ENCODE measurements at places on chromosomes 1 and 21.

GRCh38 chr1:63642901-63643300 lies 49.7 kb downstream of the PGM1 start:
- DNase-seq = no peak

- no peak for DNase-seq
Observed at GRCh38 chr21:43211760-43212115, 42.9 kb downstream of the CRYAA start.

GRCh38 chr1:84859866-84860265 lies 33.1 kb downstream of the LPAR3 start:
- DNase-seq = no peak

DNA sequence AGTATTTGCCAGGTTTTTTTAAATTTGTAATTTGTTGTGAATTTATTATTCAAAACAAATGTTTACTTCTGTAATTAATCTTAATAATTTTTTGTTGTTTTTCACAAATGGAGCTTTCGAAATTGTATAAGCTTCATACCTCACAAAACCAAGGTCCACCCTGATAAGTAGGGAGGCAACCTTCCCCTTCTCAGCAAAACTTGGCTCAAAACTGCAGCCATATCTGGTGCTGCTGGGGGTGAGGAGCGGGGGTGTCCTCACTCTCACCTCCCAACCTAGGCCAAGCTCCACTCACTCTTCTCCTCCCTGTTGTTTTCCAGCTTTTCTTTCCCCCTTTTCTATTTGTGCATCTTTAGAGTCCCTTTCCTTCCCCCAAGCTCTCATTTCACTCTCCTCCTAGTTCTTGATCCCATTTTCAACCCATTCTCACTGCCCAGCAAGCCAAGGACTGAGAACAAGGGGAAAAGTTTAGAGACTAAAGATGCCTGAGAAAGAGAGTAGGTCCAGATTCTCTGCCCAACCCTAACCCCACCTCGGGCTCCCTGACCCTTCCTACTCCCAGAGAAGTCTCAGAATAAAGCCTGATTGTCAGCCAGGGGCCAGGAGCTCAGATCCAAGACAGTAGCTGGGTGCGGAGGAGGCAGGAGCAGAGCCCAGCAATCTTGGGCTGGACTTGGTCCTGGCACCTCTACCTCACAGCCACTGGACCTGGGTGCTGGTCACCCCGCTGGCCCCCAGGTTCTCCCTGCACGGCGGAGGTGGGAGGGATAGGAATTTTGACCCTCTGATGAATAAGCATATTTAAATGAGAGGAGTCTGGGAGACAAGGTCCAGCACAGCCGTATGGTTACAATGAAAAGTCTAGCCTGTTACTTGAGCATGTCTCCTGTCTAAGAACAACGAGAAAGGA lies 8.3 kb upstream of the CFAP45 start:
- no peak for DNase-seq

DNA sequence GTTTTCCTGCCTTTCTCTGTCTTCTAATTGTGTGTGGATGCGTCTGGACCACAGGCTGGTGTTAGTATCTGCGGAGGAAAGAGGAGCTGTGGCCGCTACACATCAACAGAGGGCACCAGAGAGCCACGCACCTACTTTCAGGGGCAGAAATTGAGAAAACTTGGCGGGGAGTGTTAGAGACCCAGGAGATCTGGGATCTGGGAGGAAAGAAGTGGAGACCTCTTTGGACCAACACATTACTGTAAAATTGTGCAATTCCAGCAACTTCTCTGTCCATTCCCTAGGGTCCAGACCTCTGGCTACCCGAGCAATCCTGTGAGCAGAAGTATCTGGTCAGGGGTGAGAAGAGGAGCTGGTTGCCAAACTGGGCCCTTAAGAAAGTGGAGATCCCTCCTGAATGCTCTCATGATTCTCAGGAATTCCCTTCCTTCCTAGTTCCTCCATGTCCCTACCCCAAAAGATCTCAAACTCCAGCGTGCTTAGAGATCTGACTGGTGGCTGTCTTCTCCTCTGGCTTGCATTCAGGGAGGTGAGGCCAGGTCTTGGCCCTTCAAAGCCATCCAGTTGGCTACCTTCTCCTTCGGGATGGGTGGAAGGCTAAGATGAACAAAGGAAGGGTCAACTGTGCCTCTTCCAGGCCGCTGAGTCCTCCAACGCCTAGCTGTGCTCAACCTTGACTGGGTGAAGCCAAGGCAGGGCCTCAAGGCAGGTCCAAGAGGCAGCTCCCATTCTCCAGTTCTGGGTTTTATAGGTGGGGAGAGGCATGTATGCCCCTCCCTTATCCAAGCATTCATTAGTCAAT lies 1.2 kb upstream of the KIRREL1 start:
- peak; percentile 72 for DNase-seq

- no peak for DNase-seq
Observed at GRCh38 chr1:111884772-111885443, 104.6 kb downstream of the KCND3 start.

DNA sequence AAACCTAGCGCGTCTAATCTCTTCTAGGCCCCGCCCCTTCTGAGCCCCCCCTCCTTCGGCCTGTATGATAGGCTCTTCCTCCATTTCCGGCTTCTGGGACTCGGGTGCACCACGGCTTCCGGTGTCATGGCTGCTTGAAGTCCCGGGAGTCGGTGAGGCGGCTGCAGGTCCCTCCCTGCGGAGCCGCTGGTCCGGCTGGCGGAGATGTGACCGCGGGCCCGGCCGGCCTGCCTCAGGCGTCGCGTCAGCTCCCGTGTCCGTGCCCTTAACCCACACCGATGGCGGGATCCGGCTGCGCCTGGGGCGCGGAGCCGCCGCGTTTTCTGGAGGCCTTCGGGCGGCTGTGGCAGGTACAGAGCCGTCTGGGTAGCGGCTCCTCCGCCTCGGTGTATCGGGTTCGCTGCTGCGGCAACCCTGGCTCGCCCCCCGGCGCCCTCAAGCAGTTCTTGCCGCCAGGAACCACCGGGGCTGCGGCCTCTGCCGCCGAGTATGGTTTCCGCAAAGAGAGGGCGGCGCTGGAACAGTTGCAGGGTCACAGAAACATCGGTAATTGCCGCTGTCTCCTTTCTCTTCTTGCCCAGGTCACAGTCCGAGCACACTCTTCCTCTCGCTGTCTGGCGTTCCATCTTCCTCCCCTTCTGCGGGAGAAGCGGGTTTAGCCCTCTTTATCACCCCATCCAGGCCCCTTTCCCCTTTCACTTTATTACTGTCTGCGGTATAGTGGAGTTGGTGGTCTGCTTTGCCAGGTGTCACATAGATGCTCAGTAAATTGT lies at the start of gene UHMK1:
Gene UHMK1 (plus strand): TSS at position 96 of the 773 bp plus-strand sequence. CDS start 183 bp downstream, at position 279.
- DNase-seq = peak; percentile 87

DNA sequence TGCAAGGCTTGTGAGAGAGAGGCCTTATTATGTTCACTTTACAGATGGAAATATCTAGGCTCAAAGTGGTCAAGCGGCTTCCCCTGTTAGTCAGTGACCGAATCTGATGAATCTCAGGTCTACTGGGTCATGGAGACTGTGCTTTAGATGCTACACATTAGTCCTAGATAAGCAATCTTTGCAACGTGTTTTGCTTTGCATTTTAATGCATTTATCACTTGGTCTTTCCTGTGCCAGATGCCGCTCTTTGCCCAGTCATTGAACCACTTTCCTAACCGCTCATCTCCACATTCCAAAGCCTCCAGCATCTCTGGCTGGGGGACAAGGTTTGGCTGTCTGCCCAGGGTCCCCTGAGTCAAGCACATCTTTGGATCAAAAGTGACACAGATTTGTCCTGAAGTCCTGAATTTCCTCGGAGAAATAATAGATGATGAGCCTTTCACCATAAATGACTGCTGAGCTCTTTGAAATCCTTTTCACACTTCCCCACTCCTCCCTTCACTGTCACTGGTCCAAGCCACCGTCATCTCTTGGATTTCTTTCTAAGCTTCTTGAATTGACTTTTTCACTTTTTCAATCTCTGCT lies 96.0 kb upstream of the USP24 start:
- DNase-seq = no peak

- no peak for DNase-seq
Observed at GRCh38 chr1:223225481-223225880, 82.4 kb upstream of the TLR5 start.

- no peak for DNase-seq
Observed at GRCh38 chr1:25173809-25174340, 58.4 kb downstream of the SYF2 start.

DNA sequence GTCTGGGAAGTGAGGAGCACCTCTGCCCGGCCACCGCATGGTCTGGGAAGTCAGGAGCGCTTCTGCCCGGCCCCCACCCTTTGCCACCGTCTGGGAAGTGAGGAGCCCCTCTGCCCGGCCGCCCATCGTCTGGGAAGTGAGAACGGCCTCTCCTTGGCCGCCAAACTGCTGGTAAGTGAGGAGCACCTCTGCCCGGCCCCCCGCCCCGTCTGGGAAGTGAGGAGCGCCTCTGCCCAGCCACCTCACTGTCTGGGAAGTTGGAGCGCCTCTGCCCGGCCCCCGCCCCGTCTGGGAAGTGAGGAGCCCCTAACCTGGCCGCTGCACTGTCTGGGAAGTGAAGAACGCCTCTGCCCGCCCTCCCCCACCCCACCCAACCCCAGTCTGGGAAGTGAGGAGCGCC lies 22.6 kb downstream of the KCNH1 start:
- no peak for DNase-seq

DNA sequence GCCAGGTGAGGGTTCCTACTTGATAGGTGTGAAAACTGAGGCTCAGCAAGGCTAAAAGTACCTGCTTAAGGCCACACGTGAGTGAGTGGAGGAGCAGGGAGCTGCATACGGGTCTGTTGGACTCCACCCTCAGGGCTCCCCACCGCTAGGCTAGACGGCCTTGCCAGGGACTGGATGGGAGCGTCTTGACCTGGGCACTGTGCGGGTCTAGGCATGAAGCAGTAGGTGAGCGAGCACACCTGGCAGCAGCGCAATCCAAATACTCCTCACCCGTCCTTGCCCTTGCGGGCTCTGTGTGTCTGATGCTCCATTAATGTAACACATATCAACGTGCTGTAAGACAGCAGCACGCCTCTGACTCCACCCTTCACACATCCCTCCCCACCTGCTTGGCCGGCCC lies 94.0 kb downstream of the LACTBL1 start:
- DNase-seq = no peak

DNA sequence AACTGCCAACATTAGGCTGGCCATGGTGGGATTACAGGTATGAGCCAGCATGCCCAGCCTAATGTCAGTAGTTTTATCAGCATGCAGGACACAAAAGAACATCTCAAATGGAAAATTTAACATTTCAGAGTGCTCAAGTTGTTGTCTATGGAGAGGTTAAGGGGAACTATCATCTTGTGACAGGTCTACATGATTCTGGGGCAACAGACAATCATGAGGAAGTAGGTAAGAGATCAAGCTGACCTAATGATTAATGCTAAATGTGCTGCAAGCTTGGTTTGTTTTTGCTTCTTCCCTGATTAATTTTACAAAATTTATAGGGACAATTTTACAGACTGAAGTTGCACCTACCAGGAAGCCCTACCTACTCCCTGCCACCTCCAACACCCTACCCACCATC lies 36.6 kb downstream of the FMO4 start:
- no peak for DNase-seq

GRCh38 chr1:16236511-16237342 lies at the start of gene CPLANE2:
Gene CPLANE2 (minus strand): TSS chr1:16237183. CDS start chr1:16236742, 441 bp downstream.
- peak; percentile 90 for DNase-seq

DNA sequence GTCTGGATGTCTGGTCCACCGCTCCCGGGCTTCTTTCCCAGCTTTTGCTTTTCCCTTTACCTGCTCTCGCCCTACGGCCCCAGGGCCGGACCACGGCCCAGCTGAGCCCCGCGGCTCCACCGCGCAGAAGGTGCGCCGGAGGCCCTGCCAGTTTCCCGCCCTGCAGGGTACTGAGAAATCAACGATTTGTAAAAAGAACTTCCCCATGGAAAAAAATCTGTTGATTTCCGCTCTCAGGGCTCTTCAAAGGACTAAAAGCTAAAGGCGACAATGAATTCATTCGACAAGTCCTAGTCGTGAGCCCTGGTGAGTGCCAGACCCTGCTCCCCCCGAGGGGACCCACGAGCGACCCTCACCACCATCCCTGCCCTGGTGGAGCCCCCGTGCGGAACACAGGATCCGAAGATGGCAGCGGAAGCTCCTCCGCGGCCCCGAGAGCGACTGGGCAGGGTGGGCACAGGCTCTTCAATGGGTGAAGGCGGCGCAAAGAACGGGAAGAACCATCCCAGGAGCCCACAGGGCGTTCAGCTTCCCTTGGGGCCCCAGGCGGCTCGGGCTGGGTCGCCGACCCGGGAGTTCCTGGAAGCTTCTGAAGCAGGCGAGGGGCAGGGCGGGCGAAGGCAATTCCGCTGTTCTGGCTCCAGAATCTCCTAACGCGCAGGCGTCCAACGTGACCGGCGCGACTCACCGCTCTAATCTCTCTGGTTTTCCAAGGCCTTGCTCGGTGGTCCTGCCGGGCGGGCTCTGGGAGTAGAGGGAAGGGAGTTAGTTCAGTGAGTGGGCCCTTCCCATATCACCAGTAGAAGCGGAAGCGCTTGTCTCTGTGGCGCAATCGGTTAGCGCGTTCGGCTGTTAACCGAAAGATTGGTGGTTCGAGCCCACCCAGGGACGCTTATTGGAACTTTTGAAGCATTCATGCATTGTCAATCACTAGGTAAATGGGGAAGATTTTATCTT lies 6.6 kb upstream of the RNU1-2 start:
- DNase-seq = peak; percentile 73

DNA sequence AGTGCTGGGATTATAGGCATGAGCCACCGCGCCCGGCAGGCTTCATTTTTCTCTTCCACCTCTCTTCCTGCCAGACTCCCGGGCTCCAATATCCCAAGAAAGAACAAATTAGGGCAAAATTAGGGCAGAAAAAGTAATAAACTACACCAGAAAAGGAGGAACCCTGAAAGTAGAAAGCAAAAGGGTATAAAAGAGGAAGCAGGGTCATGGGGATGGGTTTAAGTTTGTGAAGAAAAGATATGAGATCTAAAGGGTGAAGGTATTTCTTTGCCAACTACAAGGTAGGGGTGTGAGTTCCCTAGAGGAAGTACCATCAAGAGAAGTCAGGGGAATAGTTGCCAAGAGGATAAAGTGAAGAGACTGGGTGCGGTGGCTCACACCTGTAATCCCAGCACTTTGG lies 9.9 kb downstream of the PTPN22 start:
- no peak for DNase-seq

GRCh38 chr1:47579809-47580208 lies 142.0 kb downstream of the FOXD2 start:
- no peak for DNase-seq

GRCh38 chr1:151165738-151166504 lies at the start of the genes LYSMD1 and SCNM1:
Gene LYSMD1 (minus strand): TSS chr1:151165902. CDS start chr1:151165258, 644 bp downstream.
Gene SCNM1 (plus strand): TSS chr1:151166144. CDS start chr1:151166153, 9 bp downstream.
- DNase-seq = peak; percentile 96

- no peak for DNase-seq
Observed at GRCh38 chr1:53122201-53122885, 20.1 kb downstream of the SLC1A7 start.

GRCh38 chr1:143652187-143652586 lies 319.6 kb downstream of the FAM72C start:
- DNase-seq = no peak

DNA sequence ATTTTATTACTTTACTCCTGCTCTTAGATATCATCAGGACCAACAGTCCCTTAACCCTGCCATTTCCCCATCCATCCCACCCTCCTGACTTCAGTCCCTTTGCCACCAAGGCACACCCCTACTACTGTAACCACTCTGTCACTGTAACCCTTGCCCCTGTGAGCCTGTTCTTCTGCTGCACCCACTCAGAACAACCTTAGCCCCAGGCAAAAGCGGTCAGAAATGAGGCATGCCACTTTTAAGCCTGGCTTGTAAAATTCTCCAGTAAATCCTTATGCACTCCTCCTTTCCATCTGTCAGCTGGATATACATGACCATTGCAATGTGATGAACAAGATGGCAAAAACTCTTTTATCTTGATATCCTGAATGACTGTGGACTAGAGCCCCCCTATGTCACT lies 555.0 kb upstream of the PLXNA2 start:
- no peak for DNase-seq

Data from posterior cingulate gyrus (tissue), 11 donors.